Mammary epithelial cell (primary cell): ENCODE measurements at places on chromosomes 2 and 18.

DNA sequence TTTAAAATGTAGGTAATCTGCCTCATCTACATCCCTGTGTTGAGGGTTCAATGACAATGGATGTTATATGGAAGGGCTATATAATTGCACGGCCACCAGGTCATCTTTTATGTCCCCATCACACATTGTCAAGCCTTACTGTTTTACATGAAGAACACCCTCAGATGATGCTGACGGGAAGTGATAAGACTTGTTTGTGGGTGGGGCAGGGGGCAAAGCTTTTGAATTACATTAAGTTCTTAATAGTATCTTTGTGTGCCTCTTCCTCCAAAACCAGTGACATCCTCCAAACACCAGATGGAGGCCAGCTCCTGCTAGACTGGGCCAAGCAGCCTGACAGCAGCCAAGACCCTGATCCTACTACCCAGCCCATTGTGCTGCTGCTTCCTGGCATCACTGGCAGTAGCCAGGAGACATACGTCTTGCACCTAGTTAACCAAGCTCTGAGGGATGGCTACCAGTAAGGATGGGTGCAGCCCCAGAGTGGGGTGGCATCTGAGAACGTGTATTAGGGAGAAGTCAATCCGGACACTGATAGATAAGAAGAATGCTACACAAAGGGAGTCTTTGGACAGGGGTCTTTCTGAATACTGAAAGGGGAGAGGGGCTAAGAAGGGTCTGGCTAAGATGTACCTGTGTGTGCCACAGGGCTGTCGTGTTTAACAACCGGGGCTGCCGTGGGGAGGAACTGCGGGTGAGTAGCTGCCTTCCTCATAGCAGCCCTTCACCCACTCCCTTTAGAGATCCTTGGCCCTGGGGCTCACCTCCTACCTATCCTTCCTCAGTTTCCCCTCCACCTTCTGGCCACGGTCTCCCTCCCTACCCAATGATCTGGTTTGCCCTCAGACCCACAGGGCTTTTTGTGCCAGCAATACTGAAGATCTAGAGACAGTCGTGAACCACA lies 5.3 kb downstream of the ABHD1 start:
- no peak for DNase-seq

DNA sequence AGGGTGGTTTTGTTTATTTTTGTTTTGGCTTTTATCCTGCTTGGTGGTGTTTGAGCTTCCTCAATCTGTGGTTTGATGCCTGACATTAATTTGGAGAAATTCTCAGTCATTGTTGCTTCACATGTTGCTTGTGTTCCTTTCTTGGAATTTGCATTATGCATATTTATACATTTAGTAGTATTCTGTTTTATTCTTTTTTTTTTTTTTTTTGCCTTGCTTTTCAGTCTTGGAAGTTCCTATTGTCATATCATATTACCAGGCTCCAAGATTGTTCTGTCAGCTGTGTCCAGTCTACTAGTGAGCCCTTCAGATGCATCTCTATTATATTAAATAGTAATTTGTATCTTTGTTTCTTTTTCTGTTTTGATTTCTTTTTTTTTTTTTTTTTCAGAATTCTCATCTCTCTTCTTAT lies 77.0 kb downstream of the EPC2 start:
- no peak for DNase-seq

DNA sequence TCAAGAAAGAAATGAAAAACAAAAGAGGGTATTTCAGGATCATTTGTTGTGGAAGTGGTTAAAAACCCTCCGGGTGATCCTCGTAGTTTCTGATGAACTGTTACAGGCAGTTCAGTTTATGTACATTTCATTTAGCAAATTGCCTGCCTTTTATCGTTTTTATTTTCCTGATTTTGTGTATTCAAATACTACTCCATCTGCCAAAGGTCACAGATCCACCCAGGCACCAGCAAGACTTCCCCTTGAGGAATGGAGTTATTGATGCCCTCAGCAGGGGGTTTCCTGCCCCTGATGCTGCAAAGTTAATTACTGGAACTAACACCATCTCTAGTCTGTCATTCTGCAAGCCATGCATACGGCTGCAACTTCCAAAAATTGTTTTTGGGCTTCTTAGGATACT lies 641.9 kb downstream of the SLC4A3 start:
- DNase-seq: no peak

GRCh38 chr2:168470320-168471162 lies 14.5 kb downstream of the CERS6 start:
- DNase-seq: no peak

- no peak for DNase-seq
These were observed 849.7 kb downstream of the BCL11A start for GRCh38 chr2:59703796-59704195.

- DNase-seq: no peak
These were observed 179.4 kb downstream of the ANTXR1 start for GRCh38 chr2:69192176-69192945.

DNA sequence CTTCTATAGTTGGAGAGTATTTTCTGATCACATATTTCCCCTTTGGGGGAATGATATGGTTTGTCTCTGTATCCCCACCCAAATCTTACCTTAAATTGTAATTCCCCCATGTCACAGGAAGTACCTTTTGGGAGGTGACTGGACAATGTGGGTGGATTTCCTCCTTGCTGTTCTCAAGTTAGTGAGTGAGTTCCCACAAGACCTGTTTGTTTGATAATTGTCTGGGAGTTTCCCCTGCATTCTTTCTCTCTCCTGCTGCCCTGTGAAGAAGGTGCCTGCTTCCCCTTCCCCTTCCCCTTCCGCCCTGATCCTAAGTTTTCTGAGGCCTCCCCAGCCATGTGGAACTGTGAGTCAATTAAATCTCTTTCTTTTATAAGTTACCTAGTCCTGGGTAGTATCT lies 222.7 kb upstream of the SLC39A10 start:
- peak; percentile 56 for DNase-seq
